ENCODE measurements at places on chromosomes 12 and 14. TPM values are rescaled to one million over a fixed set of nuclear protein-coding genes. Genes with fewer than 3 reads are reported as not detected.

KLHDC1 gene
- 4.7 TPM for polyA plus RNA-seq

MAP3K9 gene
- 19.6 TPM for polyA plus RNA-seq

BATF gene
- polyA plus RNA-seq = 0.27 TPM

TAS2R43 gene
- 0.63 TPM for polyA plus RNA-seq

CCDC198 gene
- polyA plus RNA-seq = 12.1 TPM
